ENCODE measurements at places on chromosomes 12 and 14. TPM values are rescaled to one million over a fixed set of nuclear protein-coding genes. Genes with fewer than 3 reads are reported as not detected.

DNA sequence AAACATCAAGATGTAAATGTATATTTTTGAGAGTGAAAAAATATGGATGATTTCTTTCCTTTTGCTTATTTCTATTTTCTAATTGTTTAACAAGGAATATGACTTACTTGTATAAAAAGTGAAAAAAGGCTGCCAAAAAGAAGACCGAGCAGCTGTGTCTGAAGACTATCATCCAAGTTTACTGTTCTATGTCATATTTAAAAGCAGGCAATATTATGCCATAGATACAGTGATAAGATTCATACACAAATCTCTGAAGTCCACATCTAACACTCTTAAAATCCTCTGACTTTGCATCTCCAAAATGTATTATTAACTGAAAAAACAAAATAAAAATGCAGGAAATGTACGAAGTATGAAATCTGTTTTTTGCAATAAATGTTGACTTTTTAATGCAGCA is 109.1 kb downstream of the SEC23A start:
- DNase-seq, result no peak

DNA sequence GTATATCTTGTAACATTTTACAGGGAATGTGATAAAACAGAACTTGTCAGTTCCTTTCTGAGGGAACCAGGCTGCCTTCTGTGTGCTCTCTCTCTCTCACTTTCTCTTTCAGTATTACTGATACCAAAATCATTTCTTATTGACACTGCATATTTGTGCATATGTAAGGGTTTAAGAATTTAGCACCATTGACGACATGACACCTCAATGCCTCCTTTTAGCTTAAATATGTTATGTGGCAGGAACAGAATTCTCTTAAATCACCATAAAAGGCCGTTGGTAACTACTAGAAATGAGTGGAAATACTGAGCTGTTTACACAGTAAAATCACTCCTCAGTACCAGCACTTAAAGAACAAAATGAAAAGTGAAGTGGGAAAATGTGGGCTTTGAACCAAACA is 457.7 kb upstream of the SYT1 start:
- DNase-seq, result no peak

DNA sequence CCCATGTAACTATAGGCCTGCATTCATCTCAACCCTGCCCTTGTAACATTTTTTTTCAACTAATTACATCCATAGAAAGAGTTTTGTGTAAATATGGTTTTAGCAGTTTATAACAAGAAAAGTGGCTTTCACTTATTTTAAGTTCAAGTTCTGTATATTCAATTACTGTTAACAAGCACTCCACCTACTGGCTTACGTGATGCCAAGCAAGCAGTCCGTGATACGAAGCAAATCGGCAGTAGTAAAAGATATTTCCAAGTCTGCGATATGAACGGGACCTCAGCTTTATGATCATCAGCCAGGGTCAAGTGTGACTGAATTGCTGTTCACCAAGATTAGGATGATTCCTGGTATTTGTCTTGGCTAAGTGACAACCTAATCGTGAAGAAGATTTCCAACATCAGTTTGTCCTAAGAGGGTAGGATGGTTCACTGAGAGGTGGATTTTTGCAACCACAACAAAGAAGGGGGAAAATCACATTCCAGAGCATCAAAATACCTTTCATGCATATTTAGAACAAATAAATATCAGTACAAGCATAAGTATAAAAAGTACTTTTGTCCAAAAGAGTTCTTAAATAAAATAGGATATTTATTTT is 456.2 kb downstream of the FOXG1 start:
- DNase-seq, result no peak

DNA sequence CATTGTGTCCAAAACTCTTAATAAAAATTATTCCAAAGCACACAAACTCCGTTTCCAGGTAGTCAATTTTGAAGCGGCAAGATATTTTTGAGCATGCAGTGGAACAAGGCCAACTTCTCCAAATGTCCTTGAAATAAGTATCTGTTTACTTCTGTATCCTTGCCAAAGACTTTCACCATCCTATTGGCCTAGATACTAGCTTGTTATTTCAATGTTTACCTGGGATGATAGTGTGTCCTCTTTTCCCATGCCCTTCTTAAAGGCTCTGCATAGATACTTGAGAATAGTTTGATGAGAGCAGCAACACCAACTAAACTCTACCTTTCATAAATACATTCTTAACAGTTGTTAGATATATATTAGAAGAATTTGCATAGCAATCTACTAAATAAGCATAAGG is 160.9 kb downstream of the KCNC2 start:
- no peak for DNase-seq

GRCh38 chr14:83101846-83102245 is 1568.2 kb upstream of the SEL1L start:
- no peak for DNase-seq

DNA sequence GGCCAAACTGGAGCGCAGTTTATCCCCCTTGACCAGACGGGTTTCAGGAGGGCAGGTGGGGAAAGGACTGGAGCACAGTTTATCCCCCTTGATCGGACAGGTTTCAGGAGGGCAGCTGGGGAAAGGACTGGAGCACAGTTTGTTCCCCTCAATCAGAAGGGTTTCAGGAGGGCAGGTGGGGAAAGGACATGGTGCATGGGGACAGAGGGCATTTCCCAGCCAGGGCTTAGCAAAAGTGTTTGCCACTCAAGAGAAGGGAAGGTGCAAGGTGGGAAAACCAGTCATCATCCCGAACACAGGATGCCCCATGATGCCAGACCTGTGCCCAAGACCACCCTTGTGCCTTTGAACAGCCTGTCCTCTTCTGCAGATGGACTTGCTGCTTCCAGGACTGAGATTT is 54.7 kb downstream of the SPTB start:
- DNase-seq, result no peak

- no peak for DNase-seq
Observed at GRCh38 chr14:68521961-68522509, 270.8 kb downstream of the ZFP36L1 start.

DNA sequence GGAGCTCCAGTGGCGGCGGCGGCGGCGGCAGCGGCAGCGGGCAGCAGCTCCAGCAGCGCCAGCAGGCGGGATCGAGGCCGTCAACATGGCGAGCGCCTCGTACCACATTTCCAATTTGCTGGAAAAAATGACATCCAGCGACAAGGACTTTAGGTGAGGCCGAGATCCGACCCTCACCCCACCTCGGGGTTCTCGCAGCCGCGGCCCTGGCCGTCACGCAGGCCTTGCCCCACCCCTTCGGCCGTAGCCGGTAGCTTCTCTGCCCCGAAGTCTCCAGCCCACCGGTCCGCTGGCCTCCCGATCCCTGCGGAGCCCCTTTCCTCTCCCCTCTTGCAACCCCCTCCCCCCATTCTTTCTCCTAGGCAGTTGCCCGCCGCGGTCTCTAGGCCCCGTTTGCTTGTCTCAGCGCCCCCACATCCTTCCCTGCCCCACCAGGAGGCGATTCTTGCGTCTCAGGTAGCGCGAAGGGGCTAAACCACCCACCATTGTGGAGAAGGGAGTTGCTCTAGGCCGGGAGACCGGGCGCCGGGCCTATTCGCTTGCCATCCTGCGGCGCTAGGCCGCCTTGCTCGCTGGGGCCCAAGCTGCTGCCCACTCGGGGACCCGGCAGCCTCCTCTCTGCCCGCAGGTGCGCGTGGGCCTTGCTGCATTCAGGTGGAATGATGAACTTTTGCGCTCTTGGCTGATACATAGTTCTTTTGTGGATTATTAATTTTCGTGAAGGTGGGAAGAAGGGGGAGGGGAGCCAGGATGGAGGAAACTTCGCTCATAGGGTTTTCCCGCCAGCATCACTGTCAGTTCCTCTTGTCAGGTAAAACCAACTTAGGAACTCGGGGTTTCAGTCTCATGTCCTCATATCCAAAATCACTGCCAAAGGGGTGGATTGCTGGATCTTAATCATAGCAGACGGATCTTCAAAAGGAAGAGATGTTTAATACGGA is 745 bp downstream of the CAND1 start:
- DNase-seq, result peak; percentile 66

DNA sequence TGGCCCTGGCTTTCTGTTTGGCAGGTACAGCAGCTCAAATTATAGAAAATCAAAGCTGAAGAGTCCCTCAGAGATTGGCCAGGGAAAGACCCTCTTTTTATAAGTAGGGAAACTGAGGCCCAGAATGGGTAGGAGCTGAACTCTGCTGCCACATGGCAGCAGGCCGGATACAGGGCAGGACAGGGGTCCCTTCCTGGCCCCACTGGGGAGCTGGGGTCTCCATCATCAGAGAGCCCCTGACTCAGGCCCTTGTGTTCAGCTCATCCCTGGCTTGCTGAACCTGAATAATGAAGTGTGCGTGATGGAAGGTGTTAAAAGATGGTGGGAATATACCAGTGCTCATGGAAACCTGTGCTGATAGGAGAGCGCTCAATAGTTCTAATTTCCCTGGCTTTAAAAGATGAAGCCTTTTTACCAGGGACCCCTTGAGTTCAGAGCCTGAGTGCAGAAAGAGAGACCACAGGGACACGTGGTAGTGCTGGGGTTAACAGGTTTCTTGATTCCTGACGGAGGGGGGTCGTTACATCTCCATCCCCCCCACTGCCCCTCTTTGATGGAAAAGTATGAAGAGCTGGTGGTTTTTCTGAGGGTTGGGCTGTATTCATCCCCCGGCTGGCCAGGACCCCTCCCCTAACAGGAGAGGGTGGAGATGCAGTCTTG is 4.4 kb downstream of the DLK1 start:
- DNase-seq, result no peak

- no peak for DNase-seq
Observed at GRCh38 chr12:44053549-44054127, 217.8 kb downstream of the TMEM117 start.

DNA sequence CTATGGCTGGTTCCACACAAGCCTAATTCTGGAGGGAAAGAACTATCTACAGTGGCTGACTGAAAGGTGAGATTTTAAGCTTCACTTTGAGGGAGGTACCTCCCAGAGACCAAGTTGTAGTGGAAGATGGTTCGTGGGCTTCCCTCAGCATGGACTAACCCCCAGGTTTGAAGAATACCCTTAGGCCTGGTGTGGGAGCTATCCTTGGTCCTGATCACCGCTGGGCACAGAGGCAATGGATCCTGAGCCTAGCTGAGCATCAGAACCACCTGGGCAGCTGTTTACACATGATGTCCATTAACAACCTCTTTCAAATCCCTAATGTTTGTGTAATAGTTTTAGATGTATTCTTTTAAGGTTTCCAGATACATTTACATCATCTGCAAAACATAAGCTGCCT is 10.3 kb downstream of the DAO start:
- DNase-seq, result no peak

DNA sequence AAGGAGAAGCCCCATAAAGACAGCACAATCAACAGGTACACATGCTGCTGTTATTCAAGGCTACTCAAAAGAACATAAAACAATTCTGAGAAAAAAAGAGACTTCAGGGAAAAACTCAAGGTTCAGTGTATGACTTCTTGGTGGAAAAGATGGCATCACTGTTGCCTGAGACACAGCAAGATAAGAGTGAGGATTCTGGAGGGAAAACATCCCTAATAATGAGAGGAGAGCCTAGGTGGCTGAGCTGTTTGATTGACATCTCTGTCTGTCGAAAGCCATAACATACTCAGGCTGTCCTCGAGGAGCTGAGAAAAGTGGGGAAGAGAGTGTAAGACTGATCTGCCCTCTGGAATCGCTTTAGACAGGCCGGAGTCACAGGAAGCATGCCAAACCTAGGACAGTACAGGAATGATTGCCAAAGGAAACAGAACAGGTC is 193.4 kb upstream of the AMIGO2 start:
- no peak for DNase-seq

DNA sequence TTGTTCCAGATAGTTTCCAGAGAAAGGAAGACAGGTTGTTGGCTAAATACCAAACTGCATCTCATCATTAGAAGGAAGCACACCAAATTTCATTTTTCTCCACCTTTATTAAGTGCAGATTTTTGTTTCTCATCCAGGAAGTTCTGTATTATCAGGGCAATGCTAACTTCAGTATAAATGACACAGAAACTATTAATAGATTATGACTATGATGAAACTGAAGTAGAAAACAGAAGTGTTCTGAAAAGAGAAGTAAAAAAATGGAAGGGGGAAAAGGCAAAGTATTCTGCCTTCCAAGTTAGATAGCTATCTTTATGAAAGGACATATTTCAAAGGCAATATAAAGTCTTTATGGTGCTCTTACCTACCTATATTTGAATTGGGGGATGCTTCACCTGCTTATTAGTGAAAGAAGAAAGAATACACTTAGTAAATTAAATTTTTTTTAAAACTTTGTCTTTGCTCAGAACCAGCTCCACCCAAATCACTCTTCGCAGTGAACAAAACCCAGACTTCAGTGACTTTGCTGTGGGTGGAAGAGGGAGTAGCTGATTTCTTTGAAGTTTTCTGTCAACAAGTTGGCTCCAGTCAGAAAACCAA is 223.9 kb downstream of the PTPRO start:
- no peak for DNase-seq

- DNase-seq, result no peak
Observed at GRCh38 chr14:53472306-53472705, 319.2 kb upstream of the DDHD1 start.

DNA sequence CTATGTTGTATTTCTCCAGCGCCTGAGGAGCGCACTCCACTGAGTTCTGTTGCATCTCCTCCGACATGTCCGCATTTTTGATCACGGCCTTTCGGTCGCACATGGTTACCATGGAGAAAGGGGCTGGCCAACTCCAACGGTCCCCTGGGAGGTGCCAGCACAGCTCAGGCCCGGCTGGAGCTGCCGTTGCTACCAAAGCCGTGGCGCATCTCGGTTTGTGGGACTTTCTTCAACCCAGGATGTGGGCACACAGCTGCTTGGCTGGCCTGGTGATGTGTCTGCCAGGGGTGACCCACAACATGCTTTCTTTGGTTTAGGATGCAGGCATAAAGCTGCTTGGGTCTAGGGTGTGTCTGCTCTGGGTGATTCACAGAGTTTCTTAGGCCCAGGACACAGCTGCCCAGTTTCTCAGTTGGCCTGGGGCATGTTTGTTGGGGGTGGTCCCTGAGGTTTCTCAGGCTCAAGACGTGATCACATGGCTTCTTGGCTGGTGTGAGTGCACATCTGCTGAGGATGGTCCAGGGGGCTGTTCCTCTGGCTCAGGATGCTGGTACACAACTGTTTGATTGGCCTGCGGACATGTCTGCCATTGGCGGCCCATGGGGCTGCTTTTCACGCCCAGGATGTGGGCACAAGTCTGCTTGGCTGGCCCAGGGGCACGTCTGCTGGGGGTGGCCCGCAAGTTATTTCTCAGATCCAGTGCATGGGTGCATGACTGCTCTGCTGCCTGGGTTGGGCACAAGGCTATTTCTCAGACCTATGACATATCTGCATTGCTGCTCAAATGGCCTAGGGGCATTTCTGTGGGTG is 25.9 kb upstream of the GTF2A1 start:
- no peak for DNase-seq

- no peak for DNase-seq
Observed at GRCh38 chr12:119998471-119999245, 9.6 kb downstream of the BICDL1 start.

The ADGRD1 gene
- 5.5 TPM for total RNA-seq

The PGF gene
- total RNA-seq, result 8.6 TPM

The CORO1C gene
- total RNA-seq, result 61.8 TPM

The TAPBPL gene
- total RNA-seq, result 2.5 TPM

The TAS2R13 gene
- 3.8 TPM for total RNA-seq

The NFATC4 gene
- total RNA-seq, result 298 TPM

The TSPAN8 gene
- not detected for total RNA-seq

The HCAR1 gene
- total RNA-seq, result 1.2 TPM
